ENCODE measurements at places on chromosomes 5 and 9.

DNA sequence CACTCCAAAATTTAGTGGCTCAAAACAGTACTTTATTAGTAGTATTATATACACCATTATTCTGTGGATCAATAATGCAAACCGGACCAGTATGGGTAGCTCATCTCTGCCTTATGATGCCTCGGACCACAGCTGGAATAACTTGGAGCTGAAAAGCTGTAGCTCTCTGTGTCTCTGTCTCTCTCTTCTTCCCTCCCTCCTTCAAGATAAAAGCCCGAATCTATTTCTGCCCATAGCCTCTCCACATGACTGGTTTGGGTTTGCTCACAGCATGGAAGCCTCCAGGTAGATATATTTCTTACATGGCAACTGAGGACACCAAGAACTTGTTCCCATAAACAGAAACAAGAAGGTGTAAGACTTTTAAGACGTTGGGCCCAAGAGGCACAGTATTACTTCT lies 147.5 kb upstream of the TBCA start:
- no peak for DNase-seq

DNA sequence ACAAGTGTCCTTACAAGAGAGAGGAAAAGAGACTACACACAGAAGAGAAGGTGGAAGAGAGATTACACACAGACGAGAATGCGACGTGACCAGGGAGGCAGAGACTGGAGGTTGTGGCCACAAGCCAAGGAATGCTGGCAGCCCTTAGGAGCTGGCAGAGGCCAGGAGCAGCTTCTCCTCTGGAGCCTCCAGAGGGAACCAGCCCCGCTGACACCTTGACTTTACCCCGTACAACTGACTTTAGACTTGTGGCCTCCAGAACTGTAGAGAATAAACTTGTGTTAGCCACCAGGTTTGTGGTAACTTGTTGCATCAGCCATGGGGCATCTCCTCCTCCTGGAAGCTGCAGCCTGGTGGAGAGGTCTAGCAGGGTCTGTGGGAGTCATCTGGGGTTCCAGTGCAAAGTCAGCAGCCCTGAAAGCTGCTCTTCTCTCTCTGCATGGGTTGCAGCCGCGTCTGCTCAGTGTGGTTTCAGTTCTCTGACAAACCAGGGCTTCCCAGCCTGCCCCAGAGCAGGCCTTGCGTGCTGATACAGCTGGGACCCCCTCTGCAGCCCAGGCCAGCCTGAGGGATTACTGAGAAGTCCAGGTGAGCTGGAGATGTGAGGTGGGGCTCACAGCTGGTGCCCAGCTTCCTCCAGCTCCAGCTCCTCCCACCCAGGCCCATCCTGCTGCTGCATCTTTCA lies 30.8 kb upstream of the CNOT6 start:
- DNase-seq: no peak

- no peak for DNase-seq
Measured at GRCh38 chr9:112520656-112521055, 34.0 kb downstream of the KIAA1958 start.

- peak; percentile 64 for DNase-seq
Measured at GRCh38 chr5:151733358-151734063, 24.9 kb downstream of the ATOX1 start.

- no peak for DNase-seq
Measured at GRCh38 chr5:77151501-77151900, 59.0 kb upstream of the PDE8B start.

All from GM04503 (cell line).